ENCODE measurements at places on chromosomes 7 and 10.

- DNase-seq: no peak
These were observed 113.4 kb downstream of the ST7 start for GRCh38 chr7:117066668-117067067.

GRCh38 chr7:131648491-131648890, 92.1 kb upstream of the PODXL start:
- DNase-seq: no peak

- DNase-seq: no peak
These were observed 127.9 kb downstream of the CPED1 start for GRCh38 chr7:121116396-121116795.

DNA sequence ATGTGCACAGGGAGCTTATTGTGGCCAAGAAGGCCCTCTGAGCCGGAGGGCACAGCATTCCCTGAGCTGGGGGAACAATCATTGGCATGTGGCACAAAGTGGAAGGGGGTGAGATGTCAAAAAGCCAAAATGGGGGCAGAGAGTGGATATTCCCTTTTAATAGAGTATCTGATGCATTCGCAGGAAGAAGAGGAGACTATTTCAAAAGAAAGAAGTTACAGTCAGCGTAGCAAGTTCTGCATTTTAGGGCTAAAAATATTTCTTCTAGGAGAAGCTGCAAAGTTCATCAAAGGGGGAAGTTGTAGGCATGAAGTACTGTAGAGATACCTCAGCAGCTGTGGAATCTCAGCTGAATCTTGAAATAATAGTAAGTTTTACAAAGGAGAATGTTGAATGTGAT, 136.0 kb upstream of the WDR11 start:
- DNase-seq: no peak

- no peak for DNase-seq
These were observed 519 bp downstream of the ITGB8 start for GRCh38 chr7:20330928-20331909.

- no peak for DNase-seq
These were observed 57.8 kb downstream of the ANKMY2 start for GRCh38 chr7:16587790-16588189.

DNA sequence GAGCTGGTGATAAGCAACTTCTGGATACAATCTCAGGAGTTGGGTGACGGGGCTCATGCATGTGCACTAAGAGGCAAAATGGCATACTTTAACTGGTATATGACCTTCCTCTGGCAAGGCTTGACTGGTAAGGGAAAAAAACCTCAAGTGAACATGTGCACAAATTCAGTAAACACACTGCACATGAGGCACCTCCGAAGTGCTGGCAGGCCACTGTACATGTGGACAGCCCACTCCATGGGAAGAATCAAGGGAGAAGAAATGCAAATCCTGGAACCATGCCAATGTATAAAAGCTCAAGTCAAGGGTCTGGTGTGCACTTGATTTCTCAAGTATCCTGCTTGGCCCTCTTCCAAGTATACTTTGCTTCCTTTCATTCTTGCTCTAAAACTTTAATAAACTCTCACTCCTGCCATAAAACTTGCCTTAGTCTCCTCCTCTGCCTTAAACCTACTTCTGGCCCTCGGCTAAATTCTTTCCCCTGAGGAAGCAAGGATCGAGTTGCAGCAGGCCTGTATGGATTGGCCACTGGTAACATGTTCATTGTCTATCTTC, 167.2 kb downstream of the RAMP3 start:
- no peak for DNase-seq
